ENCODE measurements at places on chromosomes 6 and 20.

DNA sequence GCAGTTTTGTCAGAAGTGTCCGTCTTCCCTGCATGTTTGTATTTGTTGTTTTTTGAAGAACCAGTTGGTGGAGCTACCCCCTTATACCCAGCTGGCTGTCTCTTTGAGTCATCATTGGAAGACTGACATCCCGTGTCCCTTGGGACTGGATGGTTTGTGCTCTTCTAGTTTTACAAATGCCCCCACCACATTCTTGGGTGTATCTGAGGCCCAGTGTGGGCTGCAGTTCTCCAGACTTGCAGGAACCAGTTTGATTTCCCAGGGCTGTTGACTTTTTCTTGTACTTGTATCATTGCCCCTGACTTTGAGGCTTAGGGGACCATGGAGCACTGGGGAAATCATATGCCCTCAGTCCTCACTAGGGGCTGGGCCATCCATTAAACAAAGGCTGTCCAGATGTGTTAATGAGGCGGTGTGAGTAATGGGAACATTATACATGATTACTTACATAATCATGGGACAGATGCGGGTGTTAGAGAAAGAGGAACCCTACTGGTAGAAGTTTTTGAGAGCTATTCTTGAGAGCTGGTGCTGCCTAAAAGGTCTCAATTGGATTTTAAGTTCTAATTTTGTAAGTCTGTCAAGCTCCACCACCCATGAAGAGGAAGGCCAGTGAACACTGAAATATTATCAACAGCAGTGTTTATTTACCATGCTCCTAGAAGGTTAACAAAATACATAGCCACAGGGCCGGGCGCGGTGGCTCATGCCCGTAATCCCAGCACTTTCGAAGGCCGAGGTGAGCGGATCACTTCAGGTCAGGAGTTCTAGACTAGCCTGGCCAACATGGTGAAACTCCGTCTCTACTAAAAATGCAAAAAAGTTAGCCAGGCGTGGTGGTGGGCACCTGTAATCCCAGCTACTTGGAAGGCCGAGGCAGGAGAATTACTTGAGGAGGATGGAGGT is 8.5 kb downstream of the JARID2 start:
- peak; percentile 48 for DNase-seq

DNA sequence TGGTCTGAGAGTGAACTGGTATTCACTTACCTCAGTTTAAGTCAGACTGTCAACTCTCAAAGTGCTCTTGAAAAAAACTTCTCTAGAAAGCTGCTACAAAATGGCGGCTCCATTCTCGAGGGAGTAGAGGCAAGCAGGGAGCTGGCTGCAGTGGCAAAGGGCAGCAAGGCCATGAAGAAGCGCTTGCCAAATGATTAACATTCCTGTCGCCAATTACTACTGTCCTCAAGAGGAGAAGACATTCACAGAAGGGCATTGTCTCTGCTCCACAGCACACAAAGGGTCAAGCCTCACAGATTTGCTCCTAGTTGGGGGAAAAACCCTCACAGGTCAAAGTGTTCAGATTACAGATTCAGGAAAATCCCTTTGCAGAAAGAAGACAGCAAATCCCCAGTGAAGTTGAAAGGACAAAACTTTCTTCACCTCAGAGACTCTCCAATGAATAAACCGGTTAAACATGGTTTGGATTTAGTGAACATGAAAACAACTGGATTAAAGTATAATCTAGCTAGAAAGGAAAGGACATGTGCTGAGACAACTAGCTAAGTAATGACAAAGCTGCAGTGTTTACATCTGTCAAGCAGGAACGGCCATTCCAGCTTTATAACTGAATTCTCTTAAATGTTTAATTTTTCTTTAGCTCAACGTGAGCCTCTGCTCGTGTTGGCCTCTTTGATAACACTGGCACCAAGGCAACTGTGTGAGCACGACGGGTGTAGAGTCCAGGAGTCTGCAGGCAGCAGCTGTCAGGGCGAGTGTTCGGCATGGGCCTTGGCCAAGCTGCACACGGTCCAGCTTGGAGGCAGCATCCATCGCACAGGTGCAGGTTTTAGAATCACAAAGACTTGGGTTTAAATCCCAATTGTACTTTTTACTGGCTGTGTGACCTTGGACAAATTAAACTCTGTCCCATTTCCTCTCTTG is 37.6 kb downstream of the NR2E1 start:
- DNase-seq = peak; percentile 52

DNA sequence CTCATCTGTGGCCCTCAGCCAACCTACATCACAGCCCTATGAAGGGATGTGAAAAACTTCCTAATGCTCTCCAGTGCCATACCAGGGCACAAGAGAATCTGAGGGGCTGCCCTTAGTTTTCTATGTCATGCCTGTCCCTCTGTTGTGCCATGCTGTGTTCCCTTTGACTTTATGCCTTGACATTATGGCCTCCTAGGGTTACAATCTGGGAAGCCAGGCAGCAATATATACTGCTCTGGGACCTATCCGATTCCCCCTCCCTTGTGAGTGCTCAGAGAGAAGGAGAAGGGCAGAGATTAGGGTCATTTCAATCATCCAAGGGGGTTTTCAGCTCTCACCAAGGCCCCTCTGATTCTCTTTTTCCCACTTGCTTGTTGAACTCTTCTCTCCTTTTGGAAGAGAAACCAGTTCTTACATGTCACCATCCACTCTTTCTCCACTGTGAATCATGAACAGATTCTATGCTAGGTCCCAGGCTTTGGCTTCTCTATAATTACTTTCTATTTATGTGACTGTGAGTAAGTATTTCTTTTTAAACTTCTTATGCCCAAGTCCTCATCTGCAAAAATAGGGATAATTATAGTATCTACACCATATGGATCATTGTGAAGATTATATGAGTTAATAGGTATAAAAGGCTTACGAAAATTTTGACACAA is 14.2 kb upstream of the FRK start:
- DNase-seq = no peak

DNA sequence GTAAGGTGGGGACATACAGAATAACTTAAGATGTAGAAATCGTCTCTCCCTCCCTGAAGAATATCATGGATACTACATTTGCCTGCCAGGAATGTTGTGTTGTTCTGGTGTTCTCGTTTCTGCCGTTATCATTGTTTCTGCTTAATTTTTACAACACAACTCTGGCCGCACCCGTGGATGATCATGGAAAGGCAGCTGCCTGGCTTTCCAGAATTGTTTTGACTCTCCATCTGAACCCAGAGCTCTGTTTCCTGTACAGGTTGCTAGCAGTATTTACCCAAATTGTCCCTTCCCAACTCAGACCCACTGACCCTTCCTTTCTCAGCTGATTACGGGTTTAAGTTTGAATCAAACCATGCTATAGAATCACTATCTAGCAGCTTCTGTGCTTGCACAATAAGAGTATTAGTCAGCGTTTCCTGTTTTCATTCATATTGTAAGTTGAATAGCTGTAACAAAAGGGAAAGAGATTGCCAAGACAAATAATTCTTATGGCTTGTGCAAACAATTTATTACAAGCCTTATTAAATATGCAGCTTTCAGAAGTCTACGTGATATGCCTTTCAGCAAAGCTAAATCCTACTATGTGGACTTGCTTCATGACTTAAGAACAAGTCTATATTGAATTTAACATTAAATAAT is 139.0 kb downstream of the MTHFD1L start:
- DNase-seq = peak; percentile 59

DNA sequence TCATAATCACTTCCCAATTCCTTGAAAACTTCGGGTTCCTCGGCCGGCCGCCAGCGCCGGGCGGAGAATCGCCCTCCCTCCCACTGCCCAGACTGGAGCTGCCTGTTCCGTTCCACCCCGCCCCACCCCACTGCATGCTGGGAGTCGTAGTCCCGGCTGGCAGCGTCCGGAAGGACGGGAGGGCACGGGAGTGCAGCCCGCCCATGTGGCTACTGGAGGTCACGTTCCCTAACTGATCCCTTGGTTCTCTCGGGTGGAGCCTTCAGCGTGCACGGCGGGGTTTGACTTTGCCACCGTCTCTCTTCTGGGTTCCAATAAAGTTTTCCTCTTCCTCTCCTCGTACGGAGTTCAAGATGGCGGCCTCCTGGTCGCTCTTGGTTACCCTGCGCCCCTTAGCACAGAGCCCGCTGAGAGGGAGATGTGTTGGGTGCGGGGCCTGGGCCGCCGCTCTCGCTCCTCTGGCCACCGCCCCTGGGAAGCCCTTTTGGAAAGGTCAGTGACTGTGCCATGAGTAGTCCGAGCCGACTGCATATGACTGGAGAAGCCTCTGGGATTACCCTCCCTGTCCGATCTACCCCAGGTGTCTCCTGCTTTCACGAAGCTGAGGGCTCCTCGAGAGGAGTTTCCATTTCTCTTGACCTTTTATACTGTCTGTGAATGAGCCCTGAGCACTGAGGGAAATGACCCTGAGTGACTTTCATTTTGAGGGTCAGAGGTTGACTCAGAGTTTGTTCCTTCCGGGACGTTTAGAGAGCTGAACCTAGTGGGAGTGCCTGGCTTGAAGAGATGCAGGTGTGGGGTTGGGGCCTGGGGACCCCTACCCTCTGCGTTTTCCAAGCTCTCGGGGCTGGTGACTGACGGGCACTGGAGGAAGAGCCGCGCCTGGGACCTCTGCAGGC is at the start of gene AFG1L:
TSS of gene AFG1L (plus strand) at position 328 of the 899 bp plus-strand sequence. CDS start at position 354, 26 bp downstream.
- peak; percentile 86 for DNase-seq

DNA sequence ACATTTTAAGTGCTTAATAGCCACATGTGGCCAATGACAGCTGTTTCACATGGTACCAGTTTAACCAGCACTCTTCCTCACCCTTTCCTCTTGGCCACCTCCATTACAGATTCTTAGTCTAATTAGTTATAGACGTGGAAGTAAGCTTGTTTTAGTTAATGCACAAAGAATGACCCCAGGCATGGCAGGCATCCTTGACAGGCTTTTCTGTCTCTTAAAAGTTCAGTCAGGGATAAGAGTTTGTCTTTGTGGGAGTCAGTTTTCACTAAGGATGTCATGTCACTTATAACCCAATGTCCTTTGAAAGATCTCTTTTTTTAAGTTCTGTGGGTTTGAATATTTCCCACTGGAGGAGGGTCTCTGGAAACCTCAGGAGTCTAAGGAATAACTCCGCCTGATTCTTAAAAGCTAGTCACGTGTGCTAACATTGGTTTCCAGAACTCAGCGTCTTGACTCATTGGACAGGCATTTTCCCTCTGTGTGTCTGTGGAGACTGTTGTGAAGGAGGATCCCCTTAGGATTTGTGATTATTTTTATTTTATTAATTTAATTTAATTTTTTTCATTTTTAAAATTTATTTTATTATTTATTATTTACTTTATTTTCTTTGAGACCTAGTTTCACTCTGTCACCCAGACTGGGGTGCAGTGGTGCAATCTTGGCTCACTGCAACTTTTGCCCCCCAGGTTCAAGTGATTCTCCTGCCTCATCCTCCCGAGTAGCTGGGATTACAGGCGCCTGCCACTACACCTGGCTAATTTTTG is 171.4 kb downstream of the ZFAND3 start:
- DNase-seq = no peak

- DNase-seq = no peak
Observed at GRCh38 chr20:13809373-13809772, 24.5 kb downstream of the NDUFAF5 start.

- no peak for DNase-seq
Observed at GRCh38 chr6:18792866-18793265, 405.7 kb downstream of the RNF144B start.

- DNase-seq = no peak
Observed at GRCh38 chr6:23003671-23004467, 434.5 kb downstream of the HDGFL1 start.

GRCh38 chr6:81373414-81373813 is 379.1 kb downstream of the TENT5A start:
- DNase-seq = no peak

GRCh38 chr6:137571854-137572253 is 77.7 kb upstream of the OLIG3 start:
- peak; percentile 54 for DNase-seq

DNA sequence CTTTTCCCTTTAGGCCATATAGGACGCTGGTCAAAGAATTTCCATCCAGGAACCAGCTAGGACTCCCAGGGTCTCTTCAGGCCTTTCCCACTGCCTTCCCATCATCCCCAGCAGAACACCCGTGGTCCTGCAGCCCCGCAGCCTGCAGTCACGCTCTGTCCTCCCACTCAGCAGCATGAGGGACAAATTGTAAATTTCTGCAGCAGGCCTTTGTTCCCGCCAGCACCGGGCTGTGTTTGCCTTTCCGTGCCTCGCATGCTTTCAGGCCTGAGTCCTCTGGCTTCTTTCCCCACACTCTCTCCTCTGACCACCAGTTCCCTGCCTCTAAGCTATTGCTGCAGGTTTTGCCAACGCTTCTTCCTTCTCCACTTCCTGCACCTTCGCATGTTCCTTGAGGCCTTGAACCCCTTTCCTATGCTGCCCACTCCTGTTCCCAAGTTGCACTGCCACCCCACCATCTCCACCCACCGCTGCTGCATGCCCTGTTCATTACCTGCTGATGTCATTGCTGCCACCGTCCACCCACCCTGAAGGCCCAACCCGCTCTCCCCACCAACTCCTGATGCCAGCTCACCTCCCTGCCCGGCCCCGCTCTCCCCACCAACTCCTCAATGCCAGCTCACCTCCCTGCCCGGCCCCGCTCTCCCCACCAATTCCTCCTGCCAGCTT is 49.8 kb downstream of the RNASET2 start:
- DNase-seq = no peak

DNA sequence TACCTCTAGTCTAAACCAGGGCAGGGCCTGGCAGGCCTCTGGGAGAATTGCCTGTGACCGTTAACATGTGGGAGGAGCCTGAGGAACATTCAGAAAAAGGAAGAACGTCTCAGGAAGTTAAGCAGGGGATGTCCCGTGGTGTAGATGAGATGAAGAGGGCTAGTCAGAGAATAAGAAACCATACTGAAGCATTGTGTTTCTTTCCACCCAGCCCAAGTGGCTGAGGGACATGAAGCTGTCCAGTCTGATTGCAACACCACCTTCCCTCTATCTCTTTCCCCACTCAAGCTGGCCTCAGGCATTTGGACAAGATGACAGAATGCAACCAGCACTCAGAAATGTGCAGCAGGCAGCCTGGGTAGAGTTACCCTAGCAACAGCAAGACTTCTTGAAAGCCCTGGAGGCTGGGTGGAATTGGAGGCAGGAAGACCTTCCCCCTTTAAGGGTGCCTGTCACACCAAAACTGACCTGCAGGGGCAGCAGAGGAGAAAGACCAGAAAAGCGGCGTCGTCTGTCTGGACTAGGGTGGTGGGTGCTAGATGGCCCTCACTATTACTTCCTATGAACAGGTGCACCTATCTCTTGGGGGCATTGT is 186.1 kb downstream of the UNC5CL start:
- DNase-seq = peak; percentile 26

DNA sequence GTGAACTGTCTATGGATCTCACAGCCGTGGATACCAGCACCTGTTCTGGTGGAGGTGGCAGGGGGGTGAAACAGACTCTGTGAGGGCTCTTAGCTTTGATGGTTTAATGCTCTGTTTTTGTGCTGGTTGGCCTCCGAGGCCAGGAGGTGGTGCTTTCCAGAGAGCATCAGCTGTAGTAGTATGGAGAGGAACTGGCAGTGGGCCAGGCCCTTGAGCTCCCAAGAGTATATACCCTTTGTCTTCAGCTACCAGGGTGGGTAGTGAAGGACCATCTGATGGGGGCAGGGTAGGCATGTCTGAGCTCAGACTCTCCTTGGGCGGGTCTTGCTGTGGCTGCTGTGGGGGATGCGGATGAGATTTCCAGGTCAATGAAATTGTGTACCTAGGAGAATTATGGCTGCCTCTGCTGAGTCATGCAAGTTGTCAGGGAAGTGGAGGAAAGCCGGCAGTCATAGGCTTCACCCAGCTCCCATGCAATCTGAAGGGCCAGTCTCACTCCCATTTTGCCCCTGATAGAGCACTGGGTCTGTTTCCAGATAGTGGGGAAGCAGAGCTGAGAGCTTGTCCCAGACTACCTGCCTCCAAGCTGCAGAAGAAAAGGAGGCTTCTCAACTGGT is 102.7 kb upstream of the AHI1 start:
- DNase-seq = no peak

Data from HepG2 (cell line).